Naive B cell (primary cell): ENCODE measurements at places on chromosomes 7 and 10. TPM values are rescaled to one million over a fixed set of nuclear protein-coding genes. Genes with fewer than 3 reads are reported as not detected.
A peak's percentile ranks its signal among the peaks of the same experiment; 100 is the strongest.

DNA sequence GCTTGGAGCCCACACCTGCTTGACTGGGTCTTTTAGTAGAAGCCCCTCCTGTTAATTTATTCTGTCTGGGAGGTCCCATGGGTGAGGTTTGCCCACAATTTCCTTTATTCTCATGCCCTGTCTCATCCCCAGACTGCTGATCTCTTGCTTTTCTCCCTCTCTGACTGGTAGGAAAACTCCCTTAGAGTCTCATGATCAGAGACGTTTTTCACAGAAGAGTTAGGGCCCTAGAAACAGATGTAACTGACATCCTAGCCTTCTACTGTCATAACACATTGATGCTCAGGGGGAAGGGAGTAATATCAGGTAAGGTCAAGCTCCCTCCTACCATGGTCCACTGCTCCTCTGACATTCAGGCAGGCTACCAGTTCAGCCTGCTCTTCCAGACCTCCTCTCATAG, 43.7 kb upstream of the WASL start:
- no peak overlapping the region for H3K27ac ChIP-seq
- no peak for DNase-seq
- no peaks in the 10 kb centered on the region for H3K4me1 ChIP-seq
- no peaks in the 10 kb centered on the region for H3K36me3 ChIP-seq
- no peaks in the 10 kb centered on the region for H3K27me3 ChIP-seq

GRCh38 chr10:129898706-129899268, 65.3 kb downstream of the EBF3 start:
- no peaks in the 10 kb centered on the region for H3K4me1 ChIP-seq
- H3K36me3 ChIP-seq, result no peaks in the 10 kb centered on the region
- H3K27ac ChIP-seq, result no peak overlapping the region

- H3K27me3 ChIP-seq, result peaks cover 10% of the 10 kb centered on the region
- no peak overlapping the region for H3K4me3 ChIP-seq
- no peak overlapping the region for H3K27ac ChIP-seq
- DNase-seq, result no peak
- peaks cover 4% of the 10 kb centered on the region for H3K4me1 ChIP-seq
These were observed 5.5 kb upstream of the FIGNL1 start for GRCh38 chr7:50455658-50456057.

DNA sequence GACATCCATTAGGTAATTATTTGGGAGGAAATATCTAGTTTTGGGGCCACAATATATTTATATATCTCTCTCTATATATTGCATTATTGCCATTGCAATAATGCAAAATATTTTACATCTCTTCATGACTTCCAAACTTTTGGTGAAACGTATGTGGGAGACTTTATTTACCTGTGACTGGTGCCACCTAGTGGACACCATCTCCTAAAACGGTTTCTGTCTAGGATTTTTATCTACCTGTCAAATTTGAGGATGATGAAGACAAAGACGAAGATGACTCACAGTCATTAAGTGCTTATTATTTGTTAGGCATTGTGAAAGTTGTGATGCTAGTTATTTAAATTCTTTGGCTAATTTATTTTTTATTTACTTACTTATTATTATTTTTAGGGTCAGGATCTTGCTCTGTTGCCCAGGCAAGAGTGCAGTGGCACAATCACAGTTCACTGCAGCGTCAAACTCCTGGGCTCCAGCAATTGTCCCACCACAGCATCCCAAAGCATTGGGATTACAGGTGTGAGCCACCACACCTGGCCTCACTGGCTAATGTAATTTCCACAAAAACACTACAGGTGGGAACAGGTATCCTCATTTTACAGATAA, 18.7 kb upstream of the CBLL1 start:
- H3K27ac ChIP-seq, result no peak overlapping the region
- no peaks in the 10 kb centered on the region for H3K4me1 ChIP-seq
- H3K27me3 ChIP-seq, result peaks cover 21% of the 10 kb centered on the region
- peak; percentile 45 for DNase-seq
- H3K4me3 ChIP-seq, result no peak overlapping the region

The FKBP6 gene
- polyA plus RNA-seq, result not detected

- no peaks in the 10 kb centered on the region for H3K36me3 ChIP-seq
- no peak overlapping the region for H3K4me3 ChIP-seq
- no peak for DNase-seq
- H3K27ac ChIP-seq, result no peak overlapping the region
- peaks cover 33% of the 10 kb centered on the region for H3K27me3 ChIP-seq
These were observed 47.8 kb upstream of the NKX2-3 start for GRCh38 chr10:99484626-99485581.

DNA sequence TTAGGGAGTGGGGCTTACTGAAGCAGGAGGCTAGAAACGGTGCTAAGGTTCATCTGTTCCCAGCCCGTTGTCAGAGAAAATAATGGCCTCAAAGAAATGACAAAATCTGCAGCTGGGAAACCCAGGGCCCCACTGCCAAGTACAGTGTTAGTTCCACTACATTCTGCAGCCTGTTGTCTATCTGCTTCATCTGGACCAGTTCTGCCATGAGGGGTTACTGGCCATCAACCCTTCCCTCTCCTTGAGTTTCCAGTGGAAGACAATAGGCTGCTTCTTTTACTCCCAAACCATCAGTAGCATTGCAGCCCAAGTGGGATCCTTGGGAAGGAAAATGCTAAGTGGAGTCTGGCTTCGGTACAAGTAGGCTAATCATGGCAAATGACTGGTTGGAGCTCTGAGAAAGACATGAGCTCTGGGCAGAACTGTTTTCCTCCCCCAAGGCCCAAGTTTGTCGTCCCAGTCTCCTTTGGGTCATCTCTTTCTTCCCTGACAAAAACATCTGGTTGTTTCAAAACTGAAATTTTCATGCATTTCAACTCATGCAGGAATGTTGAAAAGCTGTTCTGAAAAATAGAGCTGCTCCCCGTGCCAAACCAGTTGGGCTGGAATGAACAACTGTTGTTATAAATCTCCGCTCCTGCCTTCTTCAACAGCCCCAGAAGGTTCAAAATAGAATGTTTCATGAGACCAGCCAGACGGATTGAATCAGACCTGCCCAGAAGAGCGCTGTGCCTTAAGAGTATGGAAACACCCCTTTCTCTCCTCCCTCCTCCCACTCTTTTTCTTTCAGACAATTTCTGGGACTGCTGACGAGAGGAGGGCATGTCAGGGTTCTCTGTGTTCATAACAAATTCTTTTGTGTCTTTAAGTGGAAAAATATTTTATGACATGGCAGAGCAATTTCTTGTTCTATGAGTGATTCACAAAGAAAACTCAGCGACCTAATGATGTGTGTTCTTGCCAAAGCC, 116.6 kb downstream of the RAB18 start:
- no peak overlapping the region for H3K27ac ChIP-seq
- DNase-seq, result no peak
- H3K27me3 ChIP-seq, result peaks cover 26% of the 10 kb centered on the region
- H3K4me3 ChIP-seq, result no peak overlapping the region
- no peaks in the 10 kb centered on the region for H3K36me3 ChIP-seq

GRCh38 chr7:91465595-91466061, 201.4 kb downstream of the FZD1 start:
- H3K27me3 ChIP-seq, result no peaks in the 10 kb centered on the region
- no peak overlapping the region for H3K27ac ChIP-seq
- no peak overlapping the region for H3K4me3 ChIP-seq
- no peaks in the 10 kb centered on the region for H3K4me1 ChIP-seq
- no peaks in the 10 kb centered on the region for H3K36me3 ChIP-seq

DNA sequence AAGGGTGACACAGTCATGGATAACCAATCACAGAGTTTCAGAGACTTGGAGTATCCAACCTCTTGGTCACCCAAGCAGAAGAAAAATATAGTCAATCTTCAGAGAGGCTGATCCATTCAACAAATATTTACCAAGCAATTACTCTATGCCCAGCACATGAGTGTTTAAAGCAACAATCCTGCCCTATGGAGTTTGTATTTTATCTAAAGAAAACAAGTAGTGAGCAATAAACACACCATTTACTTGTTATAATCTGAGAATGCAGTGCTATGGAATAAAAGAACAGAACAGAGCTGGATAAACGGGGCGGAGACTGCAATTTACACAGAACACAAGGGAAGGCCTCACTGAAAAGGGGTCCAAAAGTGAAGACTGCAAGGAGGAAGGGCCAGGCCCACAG, 63.8 kb downstream of the GRB10 start:
- no peaks in the 10 kb centered on the region for H3K36me3 ChIP-seq
- no peaks in the 10 kb centered on the region for H3K27me3 ChIP-seq
- no peak overlapping the region for H3K4me3 ChIP-seq
- no peak for DNase-seq

GRCh38 chr7:66145400-66146104, 30.9 kb downstream of the CRCP start:
- H3K27ac ChIP-seq, result peak overlapping the region; percentile 87
- DNase-seq, result no peak

The PALS2 gene
- 28.9 TPM for polyA plus RNA-seq

DNA sequence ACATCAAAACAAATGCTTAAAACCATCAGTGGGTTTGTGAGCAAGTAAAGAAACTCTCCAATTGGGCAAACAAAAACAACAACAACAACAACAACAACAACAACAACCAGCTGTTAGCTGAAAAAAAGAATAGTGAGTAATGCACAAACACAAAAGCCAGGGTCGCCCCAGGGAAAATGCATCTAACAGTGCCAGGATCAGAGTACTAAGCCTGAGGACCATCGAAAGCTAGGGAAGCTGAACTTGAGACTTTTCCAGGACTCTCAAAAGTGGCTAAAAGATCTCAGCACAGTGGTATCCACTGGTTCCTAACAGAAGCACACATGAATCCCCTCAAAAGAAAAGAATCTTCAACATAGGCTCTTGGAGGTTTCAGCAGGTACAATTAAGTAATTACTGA, 83.3 kb downstream of the CPXM2 start:
- H3K27me3 ChIP-seq, result peaks cover 42% of the 10 kb centered on the region
- no peak for DNase-seq
- H3K36me3 ChIP-seq, result no peaks in the 10 kb centered on the region
- H3K4me1 ChIP-seq, result no peaks in the 10 kb centered on the region
- H3K4me3 ChIP-seq, result no peak overlapping the region

- DNase-seq, result no peak
- H3K27ac ChIP-seq, result no peak overlapping the region
- H3K27me3 ChIP-seq, result no peaks in the 10 kb centered on the region
- H3K36me3 ChIP-seq, result peaks cover 34% of the 10 kb centered on the region
- no peak overlapping the region for H3K4me3 ChIP-seq
- H3K4me1 ChIP-seq, result peaks cover 30% of the 10 kb centered on the region
These were observed 67.5 kb downstream of the MKI67 start for GRCh38 chr10:128058750-128059134.

DNA sequence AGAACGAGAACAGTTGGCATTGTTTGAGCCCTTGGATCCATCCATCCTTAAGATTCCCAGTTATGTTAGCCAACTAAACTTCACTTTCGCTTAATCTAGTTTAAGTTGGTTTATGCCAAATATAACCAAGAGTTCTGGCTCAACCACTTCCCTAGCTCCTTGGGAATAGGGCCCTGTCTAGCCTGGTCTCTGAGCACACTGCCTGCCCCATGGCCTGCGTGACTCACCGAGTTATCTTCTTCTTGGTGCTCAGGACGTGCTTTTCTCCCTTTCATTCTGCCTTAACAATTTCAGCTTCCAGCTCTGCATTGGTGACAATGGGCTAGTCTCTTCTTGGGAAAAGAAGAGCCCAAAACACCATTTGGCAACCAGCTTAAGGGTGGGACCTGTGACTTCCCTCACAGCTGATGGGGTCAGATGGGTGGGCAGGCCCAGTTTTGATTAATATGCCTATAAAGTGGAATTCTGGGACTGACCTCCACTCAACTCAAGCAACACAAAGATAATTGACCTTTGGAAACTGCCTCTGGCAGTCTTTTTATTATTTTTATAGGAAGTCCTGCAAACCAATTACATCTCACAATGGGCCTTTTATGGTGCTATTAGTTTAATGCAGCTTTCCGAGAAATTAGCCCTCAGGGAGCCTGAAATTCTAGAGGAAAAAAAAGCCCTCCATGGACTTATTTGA, 126.4 kb downstream of the CFAP58 start:
- no peak for DNase-seq
- H3K4me3 ChIP-seq, result no peak overlapping the region
- H3K27ac ChIP-seq, result no peak overlapping the region
- H3K27me3 ChIP-seq, result peaks cover 22% of the 10 kb centered on the region

- peaks cover 32% of the 10 kb centered on the region for H3K36me3 ChIP-seq
- no peak for DNase-seq
- H3K27me3 ChIP-seq, result no peaks in the 10 kb centered on the region
- H3K4me1 ChIP-seq, result no peaks in the 10 kb centered on the region
- no peak overlapping the region for H3K4me3 ChIP-seq
These were observed 139.4 kb downstream of the HIBADH start for GRCh38 chr7:27523321-27523720.

- DNase-seq, result peak; percentile 11
- H3K36me3 ChIP-seq, result no peaks in the 10 kb centered on the region
- no peaks in the 10 kb centered on the region for H3K27me3 ChIP-seq
- H3K4me1 ChIP-seq, result peaks cover 31% of the 10 kb centered on the region
- peak overlapping the region; percentile 97 for H3K4me3 ChIP-seq
These were observed 711 bp downstream of the KIF20B start for GRCh38 chr10:89702121-89702480.

The GHRHR gene
- polyA plus RNA-seq, result not detected

The C10orf62 gene
- not detected for polyA plus RNA-seq

- H3K4me3 ChIP-seq, result no peak overlapping the region
- no peaks in the 10 kb centered on the region for H3K36me3 ChIP-seq
- peak overlapping the region; percentile 58 for H3K27ac ChIP-seq
These were observed 103.5 kb downstream of the HIPK2 start for GRCh38 chr7:139674341-139674740.

The CRTAC1 gene
- polyA plus RNA-seq, result not detected

The NRF1 gene
- polyA plus RNA-seq, result 30.0 TPM

The HMX3 gene
- not detected for polyA plus RNA-seq

DNA sequence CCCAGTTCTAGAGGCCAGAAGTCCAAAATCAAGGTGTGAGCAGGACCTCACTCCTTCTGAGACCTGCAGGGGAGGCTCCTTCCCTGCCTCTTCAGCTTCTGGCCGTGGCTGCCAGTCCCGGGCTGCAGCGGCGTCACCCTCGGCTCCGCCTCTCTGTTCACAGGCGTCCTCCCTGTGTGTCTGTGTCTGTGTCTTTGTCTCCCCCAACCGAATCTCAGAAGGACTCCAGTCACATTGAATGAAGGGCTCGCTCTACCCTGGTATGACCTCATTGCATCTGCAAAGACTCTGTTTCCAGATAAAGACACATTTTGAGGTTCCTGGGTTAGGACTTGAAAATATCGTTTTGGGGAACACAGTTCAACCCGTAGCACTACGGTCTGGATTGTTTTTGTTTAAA, 33.1 kb upstream of the GALNT11 start:
- H3K27me3 ChIP-seq, result peaks cover 36% of the 10 kb centered on the region
- no peak overlapping the region for H3K27ac ChIP-seq
- H3K36me3 ChIP-seq, result no peaks in the 10 kb centered on the region
- H3K4me1 ChIP-seq, result peaks cover 6% of the 10 kb centered on the region

DNA sequence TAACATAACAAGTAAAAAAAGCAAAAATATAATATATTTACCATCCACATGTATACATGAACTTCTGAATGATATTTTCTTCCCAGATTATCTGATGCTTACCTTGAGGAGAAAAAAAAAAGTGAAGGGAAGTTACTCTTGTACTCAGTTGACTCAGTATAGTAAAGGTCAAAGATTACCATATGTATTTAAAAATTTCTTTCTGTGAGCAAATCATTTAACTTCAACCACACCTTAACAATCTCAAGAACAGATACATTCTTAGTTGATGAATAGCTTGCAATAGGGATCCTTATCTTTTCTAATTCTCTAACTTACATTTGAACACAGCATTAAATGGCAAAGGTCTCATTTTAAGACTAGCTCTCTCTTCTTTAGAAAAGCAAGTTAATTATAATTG, 29.8 kb downstream of the PRR15 start:
- DNase-seq, result no peak
- H3K36me3 ChIP-seq, result no peaks in the 10 kb centered on the region
- no peak overlapping the region for H3K4me3 ChIP-seq
- peaks cover 4% of the 10 kb centered on the region for H3K27me3 ChIP-seq
- H3K27ac ChIP-seq, result no peak overlapping the region

The COBL gene
- polyA plus RNA-seq, result not detected

GRCh38 chr7:22019931-22020330, 74.2 kb upstream of the CDCA7L start:
- H3K27me3 ChIP-seq, result peaks cover 21% of the 10 kb centered on the region
- no peak overlapping the region for H3K27ac ChIP-seq
- H3K4me1 ChIP-seq, result no peaks in the 10 kb centered on the region
- no peak overlapping the region for H3K4me3 ChIP-seq
